ENCODE measurements at places on chromosomes 6 and 20.

- DNase-seq, result no peak
Observed at GRCh38 chr20:18987781-18988360, 174.3 kb downstream of the SCP2D1 start.

DNA sequence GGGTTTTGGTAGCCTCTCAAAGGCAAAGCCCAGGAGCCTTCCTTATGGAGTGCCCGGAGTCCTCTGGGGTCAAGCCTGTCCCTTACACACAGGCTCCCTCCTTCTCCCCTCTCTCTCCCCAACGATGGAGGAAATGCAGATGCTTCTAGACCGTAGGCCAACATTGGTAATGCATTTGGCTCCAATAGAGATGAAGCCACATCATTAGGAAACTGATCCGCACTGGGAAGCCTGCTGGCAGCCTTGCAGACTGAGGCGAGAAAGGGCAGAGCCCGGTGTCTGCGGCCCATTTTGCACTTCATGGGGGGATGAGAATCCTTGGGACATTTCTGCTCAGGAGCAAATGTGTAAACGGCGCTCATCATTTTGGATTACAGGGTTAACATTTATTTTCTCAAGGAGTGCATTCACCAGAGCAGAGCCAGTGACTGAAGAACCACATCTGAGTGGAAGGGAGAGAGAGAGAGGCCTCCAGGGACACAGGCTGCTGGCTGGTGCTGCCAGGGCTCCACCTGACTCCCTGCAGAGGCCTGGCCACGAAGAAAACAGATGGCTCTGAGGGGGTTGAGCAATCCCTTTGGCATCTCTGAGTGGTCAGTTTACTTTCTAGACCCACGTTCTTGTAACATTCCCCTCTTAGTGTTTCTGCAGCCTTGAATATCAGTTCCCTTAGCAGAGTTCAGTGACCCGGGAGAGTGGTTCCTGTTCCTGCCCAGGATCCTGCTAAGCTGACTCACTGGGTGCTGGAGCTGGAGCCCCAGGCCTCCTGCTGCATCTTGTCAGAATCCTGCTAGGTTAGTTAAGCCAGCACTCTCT lies 4.4 kb upstream of the CST3 start:
- no peak for DNase-seq

DNA sequence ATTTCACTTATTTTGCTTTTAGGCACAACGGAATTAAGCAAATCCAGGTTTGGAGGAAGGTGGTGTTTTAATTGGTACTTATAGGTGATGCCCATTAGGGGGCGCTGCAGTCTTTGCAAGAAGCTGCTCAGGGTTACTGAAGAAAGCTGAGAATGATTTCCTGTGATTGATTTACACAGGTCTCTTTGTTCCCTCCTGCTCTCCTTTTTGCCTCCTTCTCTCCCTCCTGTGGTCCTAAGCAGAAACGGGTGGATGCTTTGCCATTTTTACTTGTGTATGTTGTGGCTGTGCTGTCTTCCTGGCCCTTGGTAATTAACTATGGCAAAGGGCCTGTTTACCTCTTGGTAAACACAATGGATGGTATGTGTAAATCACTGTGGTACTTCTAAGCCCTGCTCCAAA lies 97.8 kb downstream of the ANKS1A start:
- DNase-seq, result peak; percentile 34

DNA sequence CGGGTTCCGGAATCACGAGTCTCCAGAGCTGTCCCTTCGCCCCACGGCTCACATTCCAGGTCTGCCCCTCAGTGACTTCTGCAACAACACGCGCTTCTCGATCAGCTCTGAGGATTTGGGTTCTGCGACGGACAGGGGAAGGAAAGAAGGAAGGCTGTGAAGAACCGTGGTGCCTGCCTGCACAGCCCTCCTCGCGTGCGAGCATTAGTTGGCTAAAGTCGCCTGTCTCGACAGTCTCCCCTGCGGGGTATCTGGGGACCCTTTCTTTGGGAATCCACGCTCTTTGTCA lies 23.1 kb downstream of the VPS52 start:
- no peak for DNase-seq

DNA sequence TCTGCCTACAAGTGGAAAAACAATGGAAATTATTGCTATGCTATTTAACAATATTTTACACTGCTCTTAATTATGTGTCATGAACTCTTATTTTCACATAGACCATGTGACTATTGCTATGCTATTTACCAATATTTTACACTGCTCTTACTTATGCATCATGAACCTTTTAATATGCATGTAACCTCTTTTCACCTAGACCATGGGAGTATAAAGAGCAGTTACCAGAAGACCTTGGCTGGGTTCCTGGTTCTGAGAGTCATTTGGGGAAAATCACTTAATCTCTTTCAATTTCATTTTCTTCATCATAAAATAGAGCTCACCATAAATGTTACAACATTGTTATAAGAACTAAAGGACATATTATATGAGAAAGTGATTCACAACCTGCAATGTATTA lies 223.8 kb upstream of the RNF217 start:
- no peak for DNase-seq

- peak; percentile 23 for DNase-seq
Observed at GRCh38 chr6:36028088-36028876, 674 bp downstream of the MAPK14 start.
